ENCODE measurements at places on chromosomes 3 and 15.

DNA sequence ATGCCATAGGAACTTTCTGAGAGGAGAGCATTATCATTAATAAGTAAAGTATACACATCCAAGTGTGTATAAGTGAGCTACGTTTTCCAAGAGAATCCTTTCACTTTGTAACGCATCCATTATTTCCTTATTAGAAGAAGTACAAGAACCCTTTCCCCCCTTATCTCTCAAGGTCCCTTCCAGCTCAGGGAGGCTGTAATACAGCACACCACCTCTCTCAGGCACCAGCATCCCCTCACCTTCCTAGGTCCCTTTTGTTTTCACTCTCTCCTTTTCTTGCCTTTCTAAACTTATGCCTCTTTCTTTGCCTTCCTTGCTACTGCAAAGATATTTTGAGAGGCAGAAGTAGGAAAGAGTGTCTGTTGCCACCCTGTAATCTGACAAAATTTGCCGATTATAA, 446.0 kb downstream of the GRM7 start:
- DNase-seq = no peak

- DNase-seq = no peak
Measured at GRCh38 chr3:177421481-177421785, 224.2 kb upstream of the TBL1XR1 start.

DNA sequence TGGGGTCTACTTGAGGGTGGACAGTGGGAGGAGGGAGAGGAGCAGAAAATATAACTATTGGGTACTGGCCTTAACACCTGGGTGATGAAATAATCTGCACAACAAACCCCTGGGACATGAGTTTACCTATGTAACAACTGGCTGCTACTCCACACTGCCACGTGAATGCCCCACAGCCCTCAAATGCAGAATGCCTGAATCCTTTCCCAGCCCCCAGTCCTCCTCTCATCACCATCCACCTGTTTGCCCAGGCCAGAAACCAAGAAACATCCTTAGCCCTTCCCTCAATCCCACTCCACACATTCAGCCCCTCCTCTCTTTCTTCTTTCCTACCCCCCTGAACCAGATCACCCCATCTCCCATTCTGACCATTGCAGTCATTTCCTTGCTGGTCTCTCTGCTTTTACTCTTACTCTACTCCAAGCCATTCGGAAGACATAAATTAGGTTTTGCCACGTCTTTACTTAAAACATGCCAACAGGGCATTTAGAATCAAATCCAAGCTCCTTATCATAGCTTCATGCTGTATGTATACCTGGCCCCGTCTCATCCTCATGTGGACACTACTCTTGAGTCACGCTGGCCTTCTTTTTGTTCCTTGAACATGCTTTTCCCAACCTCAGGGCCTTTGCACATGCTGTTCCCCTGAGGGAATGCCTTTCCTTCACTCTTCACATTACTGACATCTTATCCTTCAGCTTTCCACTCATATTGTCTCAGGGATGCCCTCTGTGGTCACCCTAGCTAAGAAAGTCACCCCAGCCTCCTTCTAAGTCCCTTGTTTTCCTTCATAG, 137.5 kb upstream of the ABHD17C start:
- DNase-seq = no peak

GRCh38 chr3:149727656-149728055, 24.6 kb downstream of the COMMD2 start:
- DNase-seq = no peak

GRCh38 chr3:196341137-196341536, 2.9 kb upstream of the TM4SF19 start:
- no peak for DNase-seq

DNA sequence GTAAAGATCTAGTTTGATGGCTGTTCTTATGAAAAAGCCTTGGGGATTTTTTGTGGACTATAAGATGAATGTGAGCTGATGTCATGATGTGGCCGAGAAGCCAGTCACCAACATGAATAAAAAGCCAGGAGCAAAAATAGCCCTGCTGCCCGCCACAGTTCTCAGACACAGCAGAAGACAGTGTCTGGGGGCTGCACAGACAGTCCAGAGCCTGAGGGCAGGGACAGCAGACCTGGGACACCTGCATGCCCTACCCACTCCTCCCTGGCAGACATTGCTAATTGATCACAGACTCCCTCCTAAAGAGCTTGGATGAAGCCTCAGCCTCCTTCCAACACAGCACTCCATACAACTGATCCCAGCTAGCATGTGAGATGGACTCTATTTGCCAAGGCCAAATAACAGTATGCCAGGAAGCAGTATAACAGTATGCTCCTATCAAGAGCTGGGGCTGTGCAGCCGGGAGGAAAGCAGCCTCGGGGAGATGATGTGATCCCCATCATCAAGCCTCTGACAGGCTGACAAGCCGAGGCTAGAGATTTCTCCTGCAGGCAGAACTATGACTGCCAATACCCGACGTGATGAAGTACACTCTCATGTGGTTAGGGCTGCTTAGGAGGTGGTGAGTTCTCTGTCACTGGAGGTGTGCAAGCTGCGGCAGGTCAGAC, 105.4 kb upstream of the RPL32 start:
- DNase-seq = no peak

GRCh38 chr3:31882895-31883294, 98.2 kb downstream of the OSBPL10 start:
- no peak for DNase-seq

All from activated CD4-positive, alpha-beta T cell treated with anti-CD3 and anti-CD28 coated beads, Interleukin-2, Interleukin-6, amounts not matched to agents 100 ng/mL and 50 ng/mL, durations not matched to agents 16 hours and 8 hours (primary cell).